ENCODE measurements at places on chromosomes 3 and 15. TPM values are rescaled to one million over a fixed set of nuclear protein-coding genes. Genes with fewer than 3 reads are reported as not detected.

Gene CEP70
- total RNA-seq: 64.7 TPM

Gene VEPH1
- total RNA-seq: 1.0 TPM

Gene TMC3
- not detected for total RNA-seq

Gene RHCG
- total RNA-seq: not detected

Gene ZIC4
- total RNA-seq: 2.6 TPM

Gene DAG1
- total RNA-seq: 77.2 TPM

Gene A4GNT
- not detected for total RNA-seq

Gene CMSS1
- total RNA-seq: 8.4 TPM

Gene AGTR1
- total RNA-seq: 41.8 TPM

Gene THAP10
- 5.2 TPM for total RNA-seq

Gene NME9
- not detected for total RNA-seq

Gene GUCA1C
- not detected for total RNA-seq

Gene CHCHD6
- total RNA-seq: 8.9 TPM

Gene KNG1
- total RNA-seq: 0.52 TPM

Gene CAMKV
- total RNA-seq: not detected

Gene RYR3
- 50.6 TPM for total RNA-seq

Gene CSTA
- 0.52 TPM for total RNA-seq

Gene P2RY13
- total RNA-seq: 2.6 TPM

Gene TGM4
- total RNA-seq: not detected

Gene EPHA3
- 27.7 TPM for total RNA-seq

Gene IRAK2
- 1.6 TPM for total RNA-seq

Gene EXD1
- total RNA-seq: not detected

Gene APOD
- total RNA-seq: 20.4 TPM

Gene ITGB5
- 24.0 TPM for total RNA-seq

Gene MESP2
- total RNA-seq: not detected

Gene GOLGA8H
- 0.52 TPM for total RNA-seq

Gene CHRD
- total RNA-seq: 14.1 TPM

Gene PLA2G4E
- 0.52 TPM for total RNA-seq

Gene HESX1
- total RNA-seq: not detected

Gene FEZF2
- total RNA-seq: not detected

Gene PARP15
- 2.6 TPM for total RNA-seq

Gene ZBTB47
- 21.4 TPM for total RNA-seq

Gene HIGD2B
- total RNA-seq: not detected
